Activated naive CD4-positive, alpha-beta T cell treated with Interleukin-2 at 50 U/mL for 16 hours (primary cell): ENCODE measurements at places on chromosomes 13 and 19.

DNA sequence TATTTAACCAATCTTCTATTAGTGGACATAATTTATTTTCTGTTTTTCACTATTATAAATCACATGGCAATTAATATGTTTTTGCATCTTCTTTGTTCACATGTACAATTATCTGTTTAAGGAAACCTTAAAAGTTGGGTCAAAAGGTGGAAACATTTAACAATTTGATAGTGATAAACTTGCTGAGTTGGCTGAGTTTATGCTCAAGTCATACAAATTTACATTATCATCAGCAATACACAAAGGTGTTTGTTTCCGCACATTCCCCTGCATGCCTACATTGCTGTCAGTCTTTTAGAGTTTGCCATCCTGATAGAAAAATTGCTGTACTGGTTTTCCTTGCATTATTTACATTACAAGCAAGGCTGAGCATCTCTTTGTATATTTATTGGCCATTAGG is 139.5 kb downstream of the KCNRG start:
- no peak for DNase-seq

- DNase-seq: no peak
Measured at GRCh38 chr13:39893808-39894207, 238.3 kb downstream of the COG6 start.

DNA sequence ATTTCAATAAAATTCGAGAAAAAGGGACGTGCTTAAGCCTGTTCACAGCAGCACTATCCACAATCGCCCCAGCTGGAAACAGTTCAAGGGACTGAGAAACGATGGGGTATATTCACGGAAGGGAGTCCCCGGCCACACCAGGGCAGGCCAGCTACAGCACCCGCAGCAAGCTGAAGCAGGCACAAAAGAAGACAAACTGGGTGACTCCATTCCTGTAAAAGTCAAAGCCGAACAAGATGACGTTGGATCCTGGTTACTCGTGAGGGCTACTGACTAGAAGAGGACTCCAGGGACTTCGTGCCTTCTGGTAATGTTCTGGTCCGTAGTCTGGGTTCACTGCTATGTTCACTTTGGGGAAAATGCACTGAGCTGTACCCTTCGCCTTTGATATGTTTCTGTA is 57.6 kb downstream of the COL4A1 start:
- no peak for DNase-seq

- DNase-seq: no peak
Measured at GRCh38 chr19:13461536-13461935, 44.7 kb downstream of the CACNA1A start.

DNA sequence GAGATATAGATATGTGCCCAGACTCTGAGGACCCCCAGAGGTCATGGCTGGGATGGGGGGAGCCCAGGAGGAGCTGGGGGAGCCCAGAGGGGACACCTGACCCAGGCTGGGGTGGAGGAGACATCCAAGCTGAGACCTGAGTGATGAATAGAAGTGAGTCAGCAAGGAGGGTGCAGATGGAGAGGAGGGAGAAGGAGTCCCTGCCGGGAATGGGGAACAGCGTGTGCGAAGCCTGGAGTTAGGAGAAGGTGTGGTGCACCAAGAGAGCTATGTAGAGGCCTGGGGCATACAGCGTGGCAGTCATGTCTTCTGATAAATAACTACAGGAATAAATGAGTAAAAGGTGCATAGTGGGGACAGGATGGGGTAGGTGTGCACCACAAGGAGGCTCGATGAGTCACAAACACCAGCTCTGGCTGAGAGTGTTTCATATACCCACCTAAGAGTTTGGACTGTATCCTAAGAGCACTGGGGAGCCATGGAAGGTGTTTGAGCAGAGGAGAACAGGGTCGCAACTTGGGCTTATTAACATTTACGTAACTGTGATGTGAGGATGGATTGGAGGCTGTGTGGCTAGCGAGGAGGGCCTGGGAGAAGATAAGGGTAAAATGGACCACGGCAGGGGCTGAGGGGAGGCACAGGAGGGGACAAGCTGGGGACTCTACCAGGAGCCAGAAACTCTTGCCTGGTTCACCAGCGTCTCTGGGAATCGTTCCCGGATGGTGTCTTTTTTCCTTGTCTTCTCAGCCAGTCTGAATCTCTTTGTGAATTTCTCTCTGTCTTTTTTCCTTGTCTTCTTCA is 1.4 kb downstream of the CEACAM18 start:
- peak; percentile 26 for DNase-seq

DNA sequence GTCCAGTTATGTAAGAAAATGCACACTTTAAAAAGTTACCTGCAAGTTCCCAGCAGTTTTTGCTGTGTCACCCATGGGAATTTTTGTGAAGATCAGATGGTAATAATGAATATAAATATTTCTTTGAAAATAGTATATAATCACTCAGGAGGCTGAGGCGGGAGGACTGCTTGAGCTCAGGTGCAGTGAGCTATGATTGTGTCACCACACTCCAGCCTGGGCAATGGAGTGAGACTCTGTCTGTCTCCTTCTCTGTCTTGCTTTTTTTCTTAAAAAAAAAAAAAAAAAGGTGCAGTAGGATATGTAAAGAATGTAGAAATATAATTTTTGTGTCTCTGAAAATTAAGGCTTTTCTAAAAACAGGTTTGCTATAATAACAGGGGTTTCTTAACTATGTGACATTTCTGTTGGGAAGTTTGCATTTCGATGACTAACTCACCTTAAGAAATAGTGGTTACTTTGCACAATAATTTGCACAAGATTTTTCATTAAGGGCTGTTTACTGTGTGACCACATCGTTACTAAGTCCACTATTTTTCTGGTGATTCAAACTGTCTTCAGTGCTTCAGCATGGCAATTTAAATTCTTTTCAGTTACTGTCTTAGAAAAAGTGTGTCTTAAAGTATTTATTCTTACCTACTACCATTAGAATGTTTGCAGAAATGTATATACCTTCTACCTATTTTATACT is 37.3 kb downstream of the DNAJC3 start:
- no peak for DNase-seq

- no peak for DNase-seq
Measured at GRCh38 chr13:78102121-78102677, 183.6 kb upstream of the EDNRB start.

GRCh38 chr13:73001971-73002370 is 56.8 kb upstream of the KLF5 start:
- no peak for DNase-seq

GRCh38 chr13:59176775-59177174 is 987.0 kb downstream of the DIAPH3 start:
- DNase-seq: no peak

DNA sequence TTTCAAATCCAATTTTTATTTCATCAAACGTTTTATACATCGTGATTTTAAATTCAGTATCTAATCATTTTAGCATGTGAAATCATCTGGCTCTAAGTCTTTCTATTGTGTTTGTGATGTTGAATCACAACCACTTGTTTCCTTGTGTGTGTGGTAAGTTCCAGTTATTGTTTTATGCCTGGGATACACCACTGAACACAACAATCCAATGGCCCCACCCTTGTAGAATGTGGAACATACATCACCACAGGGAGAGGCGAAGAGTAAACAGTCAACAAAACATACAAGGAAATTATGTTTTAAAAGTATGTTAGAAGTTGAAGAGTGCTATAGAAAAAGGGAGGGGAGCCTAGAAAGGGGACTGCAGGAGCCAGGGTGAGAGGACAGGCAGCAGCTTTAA is 100.5 kb downstream of the EPSTI1 start:
- no peak for DNase-seq

DNA sequence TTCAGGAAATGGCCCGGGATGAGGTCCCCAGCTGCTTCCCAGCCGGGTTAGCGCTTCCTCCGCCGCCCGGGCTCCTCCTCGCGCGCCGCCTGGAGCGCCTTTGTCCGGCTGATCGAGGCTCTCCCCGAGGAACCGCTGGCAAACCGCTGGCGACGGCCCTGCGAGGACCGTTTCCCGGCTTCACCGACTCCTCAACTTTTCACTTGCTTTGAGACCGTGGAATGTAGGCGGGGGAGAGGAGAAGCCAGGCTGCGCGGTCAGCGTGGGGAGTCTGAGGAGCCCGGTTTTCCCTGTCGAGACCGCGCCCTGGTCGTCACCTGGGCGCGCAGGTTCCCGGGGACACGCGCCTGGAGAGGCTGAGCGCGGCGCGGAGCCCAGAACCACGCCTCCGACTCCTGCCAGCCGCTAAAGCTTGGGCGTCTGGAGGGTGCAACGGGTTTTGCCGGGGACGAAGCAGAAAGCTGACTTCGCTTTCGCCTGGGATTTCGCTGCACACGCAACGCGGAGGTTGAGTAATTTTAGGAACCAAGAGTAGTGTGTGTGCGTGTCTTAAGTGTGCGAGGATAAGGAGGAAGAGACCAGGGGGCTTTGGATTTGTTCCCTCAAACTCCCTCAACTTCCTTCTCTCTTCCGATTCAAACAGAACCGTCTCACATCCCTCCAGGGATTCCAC is 7.3 kb upstream of the DGKH start:
- DNase-seq: peak; percentile 55

GRCh38 chr13:49638030-49638743 is 9.9 kb downstream of the ARL11 start:
- DNase-seq: no peak

- no peak for DNase-seq
Measured at GRCh38 chr19:1952635-1953034, 11.7 kb downstream of the CSNK1G2 start.

GRCh38 chr19:55157064-55157908 is at the start of gene TNNI3:
TSS of gene TNNI3 (minus strand) at chr19:55157732. CDS start at chr19:55157589, 143 bp downstream.
- DNase-seq: no peak

- DNase-seq: no peak
Measured at GRCh38 chr19:18442941-18443340, 5.0 kb upstream of the ISYNA1 start.

GRCh38 chr13:76773448-76774094 is 112.6 kb downstream of the KCTD12 start:
- DNase-seq: no peak

- DNase-seq: no peak
Measured at GRCh38 chr19:30161770-30162169, 210.4 kb upstream of the ZNF536 start.

DNA sequence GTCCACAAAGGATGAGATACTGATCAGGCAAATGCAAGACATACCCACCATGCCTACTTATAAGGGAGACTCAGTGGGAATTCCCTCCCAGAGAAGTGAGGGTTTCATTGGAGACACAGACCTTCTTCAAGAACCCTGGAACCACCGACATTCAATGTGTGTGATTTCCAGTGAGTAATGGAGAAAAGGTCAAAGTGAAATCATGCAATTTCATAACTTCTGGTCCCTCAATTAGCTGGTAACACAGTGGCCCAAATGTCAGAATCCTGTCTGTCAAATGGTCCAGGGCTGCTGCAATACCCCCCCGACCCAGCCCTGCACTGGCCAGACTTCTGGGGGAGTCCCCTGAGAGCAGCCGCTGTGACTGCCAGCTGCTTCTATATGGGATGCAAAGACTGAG is 4.7 kb upstream of the METTL21C start:
- DNase-seq: no peak

GRCh38 chr19:9871626-9872338 is 36.7 kb downstream of the PIN1 start:
- no peak for DNase-seq

DNA sequence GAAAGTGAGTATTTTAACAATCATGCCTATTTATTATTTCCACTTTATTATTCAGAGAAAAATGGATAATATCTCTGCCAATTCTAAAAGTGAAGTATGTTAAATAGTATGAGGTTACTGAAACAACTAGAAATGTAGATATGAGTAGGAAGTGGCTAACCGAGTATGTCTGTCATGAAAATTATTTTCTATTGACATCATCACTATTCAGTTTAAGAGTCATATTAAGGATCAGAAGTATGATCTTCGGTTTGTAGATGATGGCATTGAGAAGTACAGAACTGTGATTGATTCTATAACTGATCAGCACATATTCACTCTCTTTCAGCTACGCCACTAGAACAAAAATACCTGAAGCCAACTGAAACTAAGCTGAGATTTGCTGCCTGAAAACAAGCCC is 146.4 kb upstream of the SLITRK5 start:
- no peak for DNase-seq
